ENCODE measurements at places on chromosomes 7 and 10. TPM values are rescaled to one million over a fixed set of nuclear protein-coding genes. Genes with fewer than 3 reads are reported as not detected.

DNA sequence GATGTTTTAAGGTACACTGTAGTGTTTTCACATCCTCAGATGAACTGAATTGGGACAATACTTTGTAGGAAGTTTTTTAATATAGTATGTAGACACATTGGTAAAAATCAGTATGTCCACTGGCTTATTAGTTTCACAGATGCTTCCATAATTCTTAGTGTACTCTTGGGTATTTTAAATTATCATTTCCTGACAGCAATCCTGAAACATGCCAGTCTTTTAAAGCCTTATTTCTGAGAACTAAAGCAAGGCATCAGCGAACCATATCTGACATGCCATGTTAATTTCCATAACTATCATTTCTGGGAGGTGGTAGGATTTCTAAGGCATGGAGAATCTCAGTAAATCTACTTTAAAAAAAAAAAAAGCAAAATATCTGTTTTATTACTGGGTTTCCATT is 266.4 kb downstream of the ADK start:
- DNase-seq: no peak

GRCh38 chr7:1845536-1846311 is 175.6 kb downstream of the ELFN1 start:
- DNase-seq: no peak

- peak; percentile 93 for DNase-seq
These were observed at the start of gene ZC3HAV1L for GRCh38 chr7:139035586-139036353. Gene ZC3HAV1L (minus strand): TSS chr7:139036042. CDS start chr7:139036017, 25 bp downstream.

DNA sequence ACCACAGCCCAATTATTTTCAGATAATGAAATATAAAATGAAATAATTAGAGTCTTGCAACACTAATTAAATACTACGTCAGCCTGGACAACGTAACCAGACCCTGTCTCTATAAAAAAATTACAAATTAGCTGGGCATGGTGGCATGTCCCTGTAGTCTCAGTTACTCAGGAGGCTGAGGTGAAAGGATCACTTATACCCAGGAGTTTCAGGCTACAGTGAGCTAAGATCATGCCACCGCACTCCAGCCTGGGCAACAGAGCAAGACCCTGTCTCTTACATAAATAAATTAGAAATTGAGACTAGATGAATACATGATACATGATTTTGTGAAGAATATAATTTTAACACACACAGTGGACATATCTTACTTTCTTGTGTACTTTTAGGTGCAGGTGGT is 18.4 kb downstream of the TIAL1 start:
- DNase-seq: no peak

DNA sequence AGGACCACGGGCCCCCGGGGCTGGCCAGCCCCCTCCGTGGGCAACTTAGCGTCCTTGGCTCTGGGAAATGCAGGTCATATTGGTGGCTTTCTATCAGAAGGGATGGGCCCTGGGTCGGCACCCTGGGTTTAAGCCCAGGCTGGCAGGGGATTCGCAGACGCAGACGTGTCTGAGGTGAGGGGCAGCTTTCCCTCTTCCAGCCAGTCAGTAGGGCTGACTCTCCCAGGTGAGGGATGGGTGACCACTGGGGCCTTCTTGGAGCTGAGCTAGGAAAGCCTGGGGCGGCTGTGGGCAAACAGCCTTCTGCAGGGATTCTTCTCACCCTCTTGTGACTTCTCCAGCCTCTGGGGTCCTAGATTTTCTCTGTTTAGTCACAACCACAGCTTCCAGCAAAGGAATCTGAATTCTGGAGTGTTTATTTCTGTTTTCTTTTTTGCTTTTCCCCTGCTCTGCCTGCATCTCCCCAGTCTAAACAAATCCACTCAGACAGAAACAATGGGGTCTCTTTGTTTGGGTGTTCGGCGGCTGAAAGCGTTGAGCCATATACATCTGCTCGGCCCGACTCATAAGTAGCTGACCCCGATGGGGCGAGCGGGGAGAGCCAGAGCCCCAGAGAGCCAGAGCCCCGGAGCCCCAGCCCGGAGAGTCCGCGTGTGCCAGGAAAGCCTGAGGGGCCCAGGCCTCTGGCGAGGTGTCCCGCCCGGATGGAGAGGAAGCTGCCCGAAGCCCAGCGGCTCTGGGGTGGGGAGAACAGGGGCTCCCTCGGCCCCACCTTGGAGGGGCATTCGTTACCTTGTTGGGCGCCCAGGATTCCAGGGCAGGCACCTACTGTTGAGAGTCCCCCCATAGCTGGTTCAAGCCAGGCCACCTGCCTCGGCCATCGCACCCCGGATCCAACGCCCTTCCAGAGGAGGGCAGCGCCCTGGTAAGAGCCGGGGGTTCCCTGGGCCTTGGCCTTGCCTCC is 2.0 kb downstream of the MNX1 start:
- no peak for DNase-seq

GRCh38 chr10:119178372-119179119 is at the start of gene PRDX3:
Gene PRDX3 (minus strand): TSS chr10:119178812. CDS start chr10:119178790, 22 bp downstream.
- peak; percentile 97 for DNase-seq

DNA sequence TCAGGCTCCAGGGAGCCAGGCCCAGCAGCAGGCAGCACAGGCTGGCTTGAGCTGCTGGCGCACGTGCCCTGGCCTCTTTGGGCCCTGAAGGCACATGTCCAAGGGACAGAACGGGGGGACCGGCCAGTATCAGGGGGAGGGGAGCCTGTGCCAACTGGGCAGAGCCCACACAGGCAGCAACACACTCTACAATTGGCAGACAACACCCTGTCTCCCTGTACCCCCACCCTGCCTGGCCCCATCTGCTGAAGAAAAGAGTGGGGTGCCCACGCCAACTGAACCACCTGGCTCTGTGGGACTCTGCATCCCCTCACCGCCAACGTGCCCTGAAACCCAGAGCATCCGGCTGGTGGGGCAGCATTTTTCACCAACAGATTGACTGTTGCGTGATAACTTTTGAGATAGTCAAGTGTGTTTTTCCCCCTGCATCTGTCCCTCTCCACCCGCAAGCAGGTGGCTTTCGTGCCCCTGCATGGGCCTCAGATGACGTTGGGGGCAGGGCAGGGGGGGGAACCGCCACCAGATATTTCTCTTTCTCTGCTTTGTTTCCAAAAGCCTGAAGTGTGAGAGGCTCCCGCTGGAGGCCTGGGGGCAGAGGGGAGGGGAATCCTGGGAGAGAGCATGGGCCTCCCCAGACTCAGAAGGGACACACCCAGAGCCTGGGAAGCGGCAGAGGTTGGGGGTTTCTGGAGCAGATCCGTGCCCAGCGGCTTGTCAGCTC is 21.8 kb downstream of the SLIT1 start:
- peak; percentile 71 for DNase-seq

DNA sequence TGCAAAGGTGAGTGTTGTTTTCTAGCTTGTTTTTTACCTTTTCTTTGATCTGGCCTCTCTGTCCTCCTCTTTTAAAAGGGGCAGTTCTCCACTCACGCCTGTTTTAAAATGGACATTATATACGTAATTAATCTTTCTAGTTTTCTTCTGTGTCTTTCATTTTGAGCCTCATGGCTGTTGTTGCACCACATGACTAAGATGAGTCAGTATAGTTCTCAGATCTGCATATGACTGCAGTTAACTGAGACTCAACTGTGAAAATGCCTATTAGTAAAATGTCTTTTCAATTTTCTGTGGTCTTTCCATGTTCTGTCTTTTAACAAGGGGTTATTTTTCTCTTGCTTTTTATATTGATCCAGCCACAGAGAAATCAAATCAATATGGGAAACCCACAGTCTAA is 296.1 kb downstream of the CDK14 start:
- DNase-seq: no peak

GRCh38 chr10:24674892-24675632 is 48.6 kb downstream of the ARHGAP21 start:
- DNase-seq: no peak

- DNase-seq: peak; percentile 89
These were observed at the start of gene NOD1 for GRCh38 chr7:30478349-30479201. Gene NOD1 (minus strand): TSS chr7:30478784. CDS start chr7:30456921, 21,863 bp downstream.

DNA sequence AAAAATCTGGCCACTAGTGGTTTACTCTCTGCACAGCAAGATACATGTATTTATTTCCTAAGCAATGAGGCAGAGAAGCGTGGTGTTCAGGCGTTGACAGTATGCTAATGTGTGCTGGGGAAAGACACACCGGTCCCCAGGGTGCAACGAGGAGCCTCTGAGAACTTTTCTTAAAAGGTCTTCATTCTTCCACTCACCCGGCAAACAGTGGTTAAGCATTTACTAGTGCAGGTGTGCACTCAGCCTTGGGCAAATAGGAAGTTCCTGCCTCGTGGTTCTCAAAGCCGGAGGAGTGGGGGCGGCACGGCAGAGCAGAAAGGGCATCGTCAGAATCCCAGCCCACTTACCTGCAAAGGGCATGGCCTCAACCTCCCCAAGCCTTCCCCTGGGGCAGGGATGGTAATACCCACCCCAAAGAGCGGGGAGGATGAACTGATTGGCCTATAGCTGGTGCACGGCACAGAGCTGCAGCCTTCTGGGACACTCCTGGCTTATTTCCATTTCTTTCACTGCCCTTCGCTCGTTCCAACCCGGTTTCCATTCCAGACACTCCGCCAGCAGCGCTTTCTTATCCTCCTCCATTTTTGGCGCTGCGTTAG is 184.3 kb upstream of the CTBP2 start:
- DNase-seq: no peak

- DNase-seq: peak; percentile 76
These were observed 324.8 kb downstream of the SFMBT2 start for GRCh38 chr10:7085913-7086589.

GRCh38 chr10:10804998-10805740 is 212.5 kb upstream of the CELF2 start:
- no peak for DNase-seq

- DNase-seq: no peak
These were observed 666.7 kb upstream of the NRP1 start for GRCh38 chr10:34001087-34001580.

- DNase-seq: no peak
These were observed 47.4 kb upstream of the FAM180A start for GRCh38 chr7:135795846-135796570.

- no peak for DNase-seq
These were observed 154.7 kb upstream of the TMEM106B start for GRCh38 chr7:12056381-12056780.

- no peak for DNase-seq
These were observed 1.9 kb downstream of the CYP26A1 start for GRCh38 chr10:93075369-93076221.

- peak; percentile 64 for DNase-seq
These were observed 484.8 kb upstream of the DPP6 start for GRCh38 chr7:153567426-153567825.

- DNase-seq: no peak
These were observed 41.4 kb downstream of the VAX1 start for GRCh38 chr10:117096599-117097201.

DNA sequence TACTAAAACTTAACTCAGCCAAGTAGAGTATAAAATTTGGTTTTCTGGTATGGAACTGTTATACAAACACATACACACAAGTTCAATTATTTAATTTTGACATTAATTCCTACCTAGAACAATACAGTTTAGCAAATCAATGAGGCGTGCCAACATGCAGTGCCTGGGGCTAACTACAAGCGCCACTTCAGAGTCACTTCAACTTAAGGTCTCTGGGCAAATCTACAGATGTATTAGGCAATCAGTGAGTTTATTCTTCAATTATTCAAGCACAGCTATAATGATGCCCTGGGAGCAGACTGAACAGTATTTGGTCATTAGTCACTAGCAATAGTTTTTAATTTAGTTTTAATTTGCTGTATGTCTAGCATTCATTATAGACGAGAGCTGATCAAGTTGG is 51.6 kb downstream of the HIBADH start:
- DNase-seq: no peak

GRCh38 chr7:40848541-40849221 is 713.9 kb downstream of the SUGCT start:
- DNase-seq: no peak

MRC1 gene
- 8.7 TPM for total RNA-seq

MACC1 gene
- 6.9 TPM for total RNA-seq

NKX2-3 gene
- total RNA-seq: 6.2 TPM

FGFR2 gene
- total RNA-seq: 50.6 TPM

ZPBP gene
- total RNA-seq: not detected

GLI3 gene
- 24.1 TPM for total RNA-seq

KIAA1549 gene
- total RNA-seq: 5.8 TPM

MBL2 gene
- total RNA-seq: not detected

FGF8 gene
- total RNA-seq: not detected

LIPF gene
- not detected for total RNA-seq
